ENCODE measurements at places on chromosomes 2 and 18.
A peak's percentile ranks its signal among the peaks of the same experiment; 100 is the strongest.

DNA sequence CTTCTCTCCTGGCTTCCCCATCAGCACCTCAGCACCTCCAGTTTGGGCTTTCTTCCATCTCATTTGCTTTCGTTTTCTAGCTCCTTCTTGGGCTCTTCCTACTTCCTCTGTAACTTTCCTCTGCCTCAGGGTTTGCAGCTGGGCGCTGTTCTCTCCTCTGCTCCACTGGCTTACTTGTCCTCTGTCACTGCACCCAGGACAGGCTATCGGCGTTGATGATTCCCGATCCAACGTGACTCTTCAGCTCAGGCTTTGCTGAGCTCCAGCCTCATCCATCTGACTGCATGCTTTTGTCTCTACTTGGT, 362.4 kb downstream of the CYRIA start:
- DNase-seq: no peak

GRCh38 chr2:224293976-224294375, 107.9 kb downstream of the FAM124B start:
- no peak for DNase-seq

DNA sequence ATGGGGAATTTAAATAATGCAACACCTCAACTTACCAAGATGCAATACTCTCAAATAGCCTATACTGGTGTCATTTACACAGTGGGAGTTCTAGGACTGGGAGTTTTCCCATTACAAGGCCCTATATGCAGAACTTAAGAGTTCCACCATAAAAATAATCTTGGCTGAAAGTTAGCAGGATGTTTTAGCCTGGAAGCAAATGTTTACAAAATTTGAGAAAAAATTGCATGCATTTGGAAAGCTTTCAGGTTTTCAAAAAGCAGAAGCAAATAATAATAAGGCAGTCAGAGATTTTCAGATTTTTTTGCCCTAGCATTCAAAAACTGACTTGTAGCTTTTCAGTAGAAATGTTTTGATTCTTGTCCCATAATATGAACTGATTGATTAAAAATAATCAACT, 397.3 kb downstream of the ARHGAP15 start:
- no peak for DNase-seq

- DNase-seq: no peak
Measured at GRCh38 chr2:231062776-231063175, 6.1 kb downstream of the PSMD1 start.

- no peak for DNase-seq
Measured at GRCh38 chr2:64840426-64840881, 148.7 kb upstream of the SLC1A4 start.

DNA sequence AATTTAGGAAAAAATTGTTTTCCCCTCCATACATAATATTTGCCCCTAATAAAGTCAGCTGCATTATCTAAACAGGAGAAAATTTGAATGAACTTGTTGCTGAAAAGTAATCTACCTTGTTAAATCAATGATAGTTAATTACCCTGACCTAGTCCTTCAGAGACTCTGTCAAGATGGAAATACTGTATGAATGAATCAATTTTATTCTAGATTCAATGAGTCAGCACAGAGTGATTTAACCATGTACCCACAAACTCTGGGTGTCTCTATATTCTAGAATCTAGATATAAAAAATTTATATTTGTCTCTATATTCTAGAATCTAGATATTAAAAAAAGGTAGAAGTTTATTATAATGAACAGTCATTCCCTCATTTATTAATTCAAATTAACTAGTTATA, 36.2 kb downstream of the NDUFAF7 start:
- no peak for DNase-seq

- no peak for DNase-seq
Measured at GRCh38 chr2:28340312-28341202, 52.1 kb upstream of the FOSL2 start.

DNA sequence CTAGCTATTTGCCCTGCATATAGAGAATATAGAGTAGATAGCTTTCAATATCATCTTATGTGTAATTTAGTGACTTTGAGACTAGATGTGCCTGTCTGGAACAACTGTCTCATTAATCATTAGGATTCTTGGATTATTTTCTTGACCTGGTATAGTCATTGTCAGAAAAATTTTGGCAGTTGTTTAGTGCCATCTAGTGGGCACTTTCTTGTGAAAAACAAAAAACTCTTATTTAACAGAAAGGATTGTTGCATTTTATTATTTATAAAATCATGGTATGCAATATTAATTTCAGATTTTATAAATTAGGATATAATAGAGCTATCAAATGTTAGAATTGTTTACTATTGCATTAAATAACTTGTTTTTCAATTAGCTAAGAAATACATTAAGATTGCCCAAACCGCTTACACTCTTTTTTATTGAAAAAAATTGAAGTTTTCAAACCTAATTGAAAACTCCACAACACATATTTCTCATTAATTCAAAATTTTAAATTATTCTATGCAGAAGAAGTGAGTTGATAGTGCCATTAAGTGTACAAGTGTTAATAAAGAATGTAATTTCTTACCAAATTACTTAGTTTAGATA, 80.3 kb downstream of the DYNAP start:
- DNase-seq: peak; percentile 9

GRCh38 chr2:40199771-40200170, 252.1 kb downstream of the SLC8A1 start:
- no peak for DNase-seq
